ENCODE measurements at places on chromosomes 16 and 17. TPM values are rescaled to one million over a fixed set of nuclear protein-coding genes. Genes with fewer than 3 reads are reported as not detected.

Gene FOXL1
- total RNA-seq = 0.81 TPM

Gene OR3A3
- not detected for total RNA-seq

Gene KRTAP4-5
- not detected for total RNA-seq

Gene MT1F
- not detected for total RNA-seq

Gene INCA1
- total RNA-seq = 0.93 TPM

Gene CDH8
- total RNA-seq = 3.0 TPM

Gene NPIPA2
- total RNA-seq = 2.8 TPM

DNA sequence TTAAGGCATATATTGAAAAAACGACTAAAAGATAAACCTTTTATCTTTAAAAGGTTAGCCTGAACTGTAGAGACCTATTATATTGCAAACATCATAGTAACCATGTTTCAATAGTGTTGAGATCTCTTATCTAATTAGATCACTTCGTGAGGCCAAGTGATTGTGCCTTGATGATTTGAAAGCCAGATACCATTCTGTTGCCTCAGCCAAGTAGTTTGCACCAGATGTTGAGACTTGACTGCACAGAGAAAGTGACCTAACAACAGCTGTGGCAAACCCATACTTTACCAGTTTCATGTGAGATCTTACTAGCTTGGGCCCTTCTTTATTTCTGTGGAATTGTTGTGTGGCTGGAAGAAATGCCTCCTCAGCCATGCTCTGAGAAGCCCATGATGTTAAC lies 717.3 kb downstream of the KCNJ2 start:
- no peak for ATAC-seq

DNA sequence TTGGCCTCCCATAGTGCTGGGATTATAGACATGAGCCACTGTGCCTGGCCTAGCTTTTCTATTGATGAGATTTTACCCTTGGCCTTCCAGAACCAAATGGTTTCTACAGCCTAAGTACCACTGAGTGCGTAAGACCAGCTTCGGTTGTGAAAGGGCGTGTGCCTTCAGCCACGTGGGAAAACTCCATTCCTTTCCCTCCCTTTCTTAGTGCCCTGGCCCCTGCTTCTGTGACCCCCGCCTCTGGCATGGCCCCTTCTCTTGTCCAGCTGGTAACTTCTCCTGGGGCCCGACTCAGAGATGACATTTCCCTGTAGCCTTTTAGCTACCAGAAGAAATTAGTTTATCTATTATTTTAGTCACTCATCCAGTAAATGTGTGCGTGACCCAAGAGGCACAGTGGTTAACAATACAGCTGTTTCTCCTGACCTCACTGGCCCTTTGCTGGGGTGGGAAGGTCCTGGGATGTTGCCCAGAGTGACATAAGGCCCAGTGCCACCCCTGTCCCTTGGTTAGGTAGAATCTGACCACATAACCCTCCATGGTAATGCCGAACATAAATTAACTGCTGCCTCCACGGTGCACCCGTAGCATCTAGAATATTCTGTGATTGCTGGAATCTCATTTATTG lies 97.3 kb downstream of the PLCG2 start:
- no peak for ATAC-seq

DNA sequence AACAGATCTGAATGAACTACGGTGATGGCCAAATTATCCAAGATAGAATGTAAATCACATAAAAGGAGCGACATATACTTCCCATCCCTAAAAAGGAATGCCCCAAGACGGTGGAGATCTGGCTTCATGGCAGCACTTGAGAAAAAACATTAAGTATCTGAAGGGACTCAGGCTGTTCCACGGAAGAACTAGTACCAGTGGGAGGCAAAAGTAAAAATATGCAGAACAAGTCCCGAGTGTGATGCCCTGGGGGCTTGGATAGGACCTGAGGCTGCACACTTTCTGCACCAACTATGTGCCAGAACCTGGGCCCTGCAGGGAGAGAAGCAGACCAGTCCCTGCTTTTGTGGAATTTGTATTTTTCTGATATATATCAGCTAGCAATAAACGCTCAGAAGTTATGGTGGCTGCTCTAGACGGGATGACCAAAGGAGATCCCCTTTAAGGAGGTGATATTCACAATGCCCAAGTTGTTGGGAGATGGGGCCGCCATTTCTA lies 539 bp upstream of the CKLF start:
- ATAC-seq = no peak

GRCh38 chr16:15592324-15592723 lies 50.6 kb downstream of the MARF1 start:
- no peak for ATAC-seq

GRCh38 chr17:15398291-15398690 lies 56.9 kb upstream of the TEKT3 start:
- no peak for ATAC-seq

DNA sequence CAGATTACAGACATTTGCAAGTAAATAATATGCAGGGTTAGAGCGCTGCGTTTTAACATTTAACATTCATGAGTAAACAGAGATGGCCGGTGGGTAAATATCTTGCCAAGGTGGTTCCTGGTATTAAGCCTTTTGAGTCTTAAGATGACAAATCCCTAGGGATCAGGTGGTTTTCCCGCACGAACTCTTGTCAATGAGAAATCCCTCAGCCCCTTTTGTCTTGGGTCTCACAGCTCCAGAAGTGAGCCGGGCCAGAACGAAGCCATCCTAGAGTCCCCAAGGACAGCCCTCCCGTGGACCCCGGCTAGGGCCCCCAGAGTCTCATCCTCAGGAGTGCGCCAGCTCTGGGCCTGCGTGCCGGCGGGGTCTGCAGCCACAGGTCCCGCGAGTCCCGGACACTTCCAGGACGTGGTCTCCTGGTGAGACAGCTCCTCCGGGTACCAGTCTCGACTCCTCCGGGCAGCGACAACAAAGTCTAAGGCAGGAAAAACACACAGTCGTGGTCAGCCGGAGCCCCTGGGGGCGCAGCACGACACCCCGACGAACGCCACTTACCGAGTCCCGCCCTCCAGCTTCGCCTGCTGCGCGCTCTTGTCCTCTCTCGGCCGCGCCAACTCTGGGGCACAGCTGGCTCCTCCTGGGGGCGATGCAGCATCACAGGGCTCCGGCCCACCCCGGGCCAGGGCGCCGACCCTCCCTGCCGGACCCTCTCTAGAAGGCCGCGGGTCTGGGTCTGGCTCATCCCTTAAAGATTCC lies 13.3 kb downstream of the MIS12 start:
- no peak for ATAC-seq

DNA sequence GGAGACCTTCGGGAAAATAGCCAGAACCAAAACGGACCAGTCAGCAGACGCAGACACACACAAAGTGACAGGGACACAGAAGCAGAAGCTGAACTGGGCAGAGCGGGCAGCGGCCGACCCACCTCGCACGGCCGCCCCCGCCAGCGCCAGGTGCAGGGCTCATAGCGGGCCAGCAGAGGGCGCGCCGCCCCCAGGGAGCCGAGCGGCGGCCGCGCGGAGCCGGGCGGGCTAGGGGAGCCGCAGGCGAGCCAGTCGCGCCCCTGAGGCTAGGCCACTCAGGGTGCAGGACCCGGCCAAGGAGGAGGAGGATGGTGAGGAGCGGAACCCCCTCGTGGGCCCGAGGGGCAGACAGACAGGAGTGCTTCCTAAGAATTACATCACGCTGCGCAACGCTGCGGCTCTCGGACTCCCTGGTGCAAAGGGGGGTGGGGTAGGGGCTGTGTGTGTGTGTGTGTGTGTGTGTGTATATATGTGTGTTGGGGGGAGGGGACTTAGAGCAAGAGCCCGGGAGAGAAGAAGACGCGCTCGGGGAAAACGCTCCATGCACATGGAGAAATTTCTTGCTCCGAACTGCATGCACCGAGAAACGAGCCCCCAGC lies 913 bp upstream of the NOG start:
- peak; percentile 61 for ATAC-seq

DNA sequence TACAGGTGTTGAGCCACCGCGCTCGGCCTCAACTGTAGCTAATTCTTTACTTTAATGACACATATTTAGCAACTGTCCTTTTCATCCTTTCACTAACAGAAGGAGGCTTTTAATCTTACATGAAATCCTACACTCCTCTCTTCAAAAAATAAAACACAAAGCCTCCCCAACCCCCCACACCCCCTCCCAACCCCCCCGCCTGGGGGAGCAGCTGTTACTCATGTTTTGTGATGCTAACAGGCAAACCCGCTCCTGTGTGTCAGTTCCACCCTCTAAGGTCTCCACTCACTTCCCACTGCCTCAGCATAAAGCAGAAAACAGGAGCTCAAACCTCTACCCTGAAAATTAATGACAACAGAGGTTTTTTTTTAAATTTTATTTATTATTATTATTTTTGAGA lies 55.4 kb upstream of the SLC25A19 start:
- no peak for ATAC-seq

DNA sequence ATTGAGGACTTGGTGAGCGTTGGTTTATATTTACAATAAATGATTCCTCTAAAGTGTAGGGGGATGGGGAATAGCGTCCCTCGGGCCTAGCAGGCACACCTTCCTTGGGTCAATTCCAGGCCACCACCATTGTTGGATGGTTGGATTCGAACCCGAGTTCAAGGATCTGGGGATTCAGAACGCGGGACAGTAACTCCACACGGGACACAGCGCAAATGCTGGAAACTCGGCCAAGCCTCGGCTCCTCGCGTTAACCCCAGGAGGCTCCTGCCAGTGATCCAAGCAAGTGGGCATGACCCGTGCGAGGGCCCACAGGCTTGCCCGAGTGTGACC lies 613 bp downstream of the B9D1 start:
- ATAC-seq = no peak

DNA sequence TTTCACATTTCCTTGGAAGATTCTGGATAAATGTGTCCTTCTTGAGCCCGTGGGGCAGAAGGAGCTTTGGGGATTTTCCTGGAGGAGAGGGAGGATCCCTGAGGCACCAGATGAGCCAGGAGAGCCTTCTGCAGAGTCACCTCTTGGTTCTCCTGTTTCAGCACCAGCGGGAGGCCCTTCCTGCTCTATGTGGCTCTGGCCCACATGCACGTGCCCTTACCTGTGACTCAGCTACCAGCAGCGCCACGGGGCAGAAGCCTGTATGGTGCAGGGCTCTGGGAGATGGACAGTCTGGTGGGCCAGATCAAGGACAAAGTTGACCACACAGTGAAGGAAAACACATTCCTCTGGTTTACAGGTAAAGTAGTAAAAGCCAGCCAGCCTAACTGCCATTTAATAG lies 77.1 kb downstream of the ARSG start:
- ATAC-seq = no peak

Data from gastroesophageal sphincter (tissue), 4 donors.